ENCODE measurements at places on chromosomes 2 and 18.

DNA sequence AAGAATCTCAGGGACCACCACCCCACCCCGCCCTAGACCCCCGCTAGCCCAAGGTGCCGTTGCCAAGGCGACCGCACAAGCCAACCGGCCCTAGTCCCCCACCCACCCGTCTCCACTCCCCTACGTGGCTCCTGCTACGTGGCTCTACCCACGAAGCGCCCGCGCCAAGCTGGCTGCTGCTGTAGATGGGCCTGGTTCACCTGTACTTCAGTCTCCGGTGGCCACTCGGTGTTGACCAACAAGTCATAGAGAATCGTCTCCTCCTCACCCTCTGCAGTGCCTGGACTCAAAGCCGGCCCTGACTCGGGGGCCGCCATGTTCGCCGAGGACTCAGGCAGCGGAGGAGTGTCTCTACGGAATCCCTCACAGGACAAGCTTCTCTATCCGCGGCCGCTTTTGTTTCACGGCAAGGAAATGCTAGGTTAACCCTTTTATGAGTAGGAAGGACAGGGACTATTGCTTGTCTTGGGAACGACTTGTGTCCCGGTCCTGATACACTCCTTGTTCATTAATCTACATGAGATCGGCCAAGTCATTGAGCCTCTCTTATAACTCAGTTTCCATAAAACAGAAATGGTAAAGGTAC, at the start of gene NBAS:
TSS of gene NBAS (minus strand) at position 347 of the 586 bp plus-strand sequence. CDS start at position 317, 30 bp downstream.
- DNase-seq: peak; percentile 93

DNA sequence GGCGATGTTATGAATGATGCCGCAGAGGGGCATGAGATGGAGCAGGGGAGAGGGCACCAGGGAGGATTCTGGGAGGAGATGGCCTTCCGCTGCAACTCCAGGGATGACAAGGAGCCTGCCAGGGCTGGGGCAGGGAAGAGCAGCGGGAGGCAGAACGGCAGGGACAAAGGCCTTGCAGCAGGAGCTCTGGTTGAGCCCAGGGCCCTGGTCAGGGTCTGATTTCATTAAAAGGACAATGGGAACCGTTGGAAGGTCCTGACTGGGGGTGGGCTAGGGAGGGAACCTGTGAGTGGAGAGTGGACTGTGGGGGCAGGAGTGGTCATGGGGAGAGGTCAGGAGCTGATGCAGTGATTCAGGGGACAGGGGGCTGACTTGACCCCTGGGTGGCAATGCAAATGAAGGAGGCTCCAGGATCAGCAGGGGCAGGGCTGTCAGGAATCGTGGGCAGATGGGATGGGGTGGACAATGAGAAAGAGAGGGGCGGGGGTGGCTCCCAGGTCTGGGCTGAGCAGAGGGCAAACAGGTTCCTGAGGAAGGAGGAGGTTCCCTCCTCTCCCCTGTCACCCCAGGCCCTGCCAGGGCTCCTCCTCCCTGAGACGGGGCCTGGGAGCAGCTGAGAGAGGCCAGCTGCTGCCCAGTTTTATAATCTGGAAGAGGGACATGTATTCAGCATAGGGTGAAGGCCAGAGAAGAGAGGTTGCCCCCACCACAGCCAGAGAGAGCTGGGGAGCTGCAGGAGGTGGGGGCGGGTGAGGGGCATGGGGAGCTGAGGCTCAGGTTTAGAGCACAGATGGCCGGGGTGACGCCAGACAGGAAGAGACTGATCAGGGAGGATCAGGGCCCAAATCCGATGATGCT, 7.3 kb upstream of the DUSP2 start:
- DNase-seq: no peak

- DNase-seq: peak; percentile 50
These were observed 29.9 kb downstream of the ANO7 start for GRCh38 chr2:241218131-241219029.

GRCh38 chr2:217091531-217091930, 231.7 kb upstream of the TNP1 start:
- no peak for DNase-seq

- DNase-seq: no peak
These were observed 15.5 kb upstream of the CPS1 start for GRCh38 chr2:210540900-210541289.

GRCh38 chr2:198312596-198313483, 508.4 kb downstream of the PLCL1 start:
- no peak for DNase-seq

GRCh38 chr18:50074404-50074803, 120.5 kb downstream of the MYO5B start:
- no peak for DNase-seq

DNA sequence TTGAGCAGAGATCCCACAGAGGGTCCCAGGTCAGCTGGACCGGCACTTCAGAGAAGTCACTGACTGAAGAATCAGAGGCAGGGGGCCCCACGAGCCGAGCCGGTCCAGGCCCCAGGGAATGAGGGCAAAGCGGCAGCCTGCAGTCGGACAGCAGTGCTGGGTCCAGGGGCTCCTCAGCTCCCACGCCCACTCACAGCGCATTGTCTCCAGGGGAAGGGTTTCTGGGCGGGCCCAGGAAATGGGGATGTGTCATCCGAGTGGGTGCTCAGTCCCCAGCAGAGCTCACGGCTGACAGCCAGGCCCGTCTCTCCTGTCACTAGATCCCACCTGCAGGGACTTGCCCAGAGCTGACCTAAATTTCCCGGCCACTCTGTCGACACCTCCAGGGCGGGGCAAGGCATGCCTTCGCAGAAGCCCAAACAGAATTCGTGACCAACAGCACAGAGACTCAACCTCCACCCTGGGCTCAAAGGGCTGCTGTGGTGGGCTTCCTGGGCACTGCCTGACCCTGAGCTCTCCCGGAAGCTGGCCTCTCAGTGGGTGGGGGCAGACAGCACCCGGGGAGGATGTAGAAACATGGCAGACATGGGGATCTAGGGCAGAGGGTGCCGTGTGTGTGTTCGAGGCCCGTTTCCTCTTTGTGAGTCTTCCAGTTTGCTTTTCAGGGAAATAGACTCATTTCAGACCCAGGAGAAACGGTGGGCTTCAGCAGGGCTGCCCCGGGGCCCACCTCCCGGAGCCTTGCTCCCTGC, 42.1 kb upstream of the TAF1B start:
- DNase-seq: peak; percentile 40

GRCh38 chr2:195575879-195576401, 81.1 kb upstream of the SLC39A10 start:
- DNase-seq: peak; percentile 84

- DNase-seq: no peak
These were observed 195.5 kb downstream of the TTC32 start for GRCh38 chr2:19706332-19706731.

DNA sequence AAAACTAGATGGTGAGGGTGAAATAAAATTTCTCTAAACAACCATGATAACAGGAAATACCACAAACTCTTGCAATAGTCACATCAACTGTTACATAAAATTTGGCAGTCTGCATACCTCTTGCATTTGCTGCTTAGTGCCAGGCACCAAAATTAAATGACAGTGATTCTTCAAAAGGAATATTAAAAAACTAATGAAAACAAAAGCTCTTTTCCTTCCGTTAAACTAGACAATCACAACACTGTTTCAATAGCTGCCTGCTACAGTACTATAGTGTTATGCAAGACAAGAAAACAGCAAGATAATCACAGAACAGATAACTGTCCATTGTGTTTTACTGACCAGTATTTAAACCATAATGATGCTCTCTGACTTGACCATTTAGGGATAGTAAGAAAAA, 239.0 kb upstream of the SMAD7 start:
- peak; percentile 6 for DNase-seq

DNA sequence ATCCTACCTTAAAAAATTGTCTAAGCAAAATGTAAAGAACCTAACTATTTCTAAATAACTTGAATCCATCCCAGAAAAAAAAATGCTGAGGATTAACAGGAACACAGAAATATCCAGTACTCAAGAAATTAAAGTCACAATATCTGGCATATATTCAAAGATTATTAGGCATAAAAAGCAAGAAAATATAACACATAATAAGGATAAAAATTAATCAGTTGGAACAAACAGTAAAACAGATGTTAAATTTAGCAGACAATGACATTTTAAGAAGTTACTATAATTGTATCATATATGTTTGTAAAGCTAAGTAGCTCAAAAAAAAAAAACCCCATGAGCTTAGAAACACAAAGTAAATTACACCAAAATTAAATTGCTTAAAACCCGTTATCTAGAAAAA, 427.4 kb upstream of the GYPC start:
- no peak for DNase-seq

- DNase-seq: no peak
These were observed 2.6 kb upstream of the TNFAIP6 start for GRCh38 chr2:151354807-151355206.

DNA sequence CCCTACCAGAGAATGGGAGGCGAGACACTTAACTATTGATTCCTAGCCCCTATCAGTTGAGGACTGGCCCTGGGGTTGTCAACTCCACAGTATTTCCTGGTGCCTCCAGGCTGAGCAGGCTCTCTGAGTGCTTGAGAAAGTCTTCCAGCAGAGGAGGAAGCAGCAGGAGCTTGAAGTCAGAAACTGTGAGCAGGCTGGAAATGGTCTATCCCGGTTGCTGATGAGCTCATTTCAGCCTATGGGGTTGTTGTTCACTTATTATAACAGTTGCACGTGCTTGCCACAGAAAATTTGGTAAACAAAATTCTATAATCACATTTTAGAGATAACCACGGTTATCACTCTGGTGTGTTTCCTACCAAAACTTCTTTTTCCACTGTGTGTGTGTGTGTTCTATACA, 254.7 kb upstream of the THUMPD2 start:
- no peak for DNase-seq

DNA sequence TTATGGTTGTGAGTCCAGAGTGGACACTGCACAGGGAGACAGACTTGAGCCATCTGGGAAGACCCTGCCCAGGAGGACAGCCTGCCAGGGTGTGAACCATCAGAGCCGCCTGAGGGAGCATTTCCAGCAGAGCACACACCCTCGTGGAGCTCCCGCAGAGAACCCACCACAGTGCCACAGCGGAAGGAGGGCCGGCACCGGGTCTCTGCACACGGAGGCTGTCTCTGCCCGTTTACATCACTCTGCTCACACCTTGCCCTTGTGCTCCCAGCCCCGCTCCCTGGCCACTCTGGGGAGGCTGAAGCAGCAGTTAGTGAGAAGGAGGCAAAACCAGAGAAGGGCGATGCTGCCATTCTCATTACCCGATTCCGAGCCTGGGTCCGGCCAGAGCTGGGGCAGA, 161.9 kb downstream of the KLHL29 start:
- no peak for DNase-seq

DNA sequence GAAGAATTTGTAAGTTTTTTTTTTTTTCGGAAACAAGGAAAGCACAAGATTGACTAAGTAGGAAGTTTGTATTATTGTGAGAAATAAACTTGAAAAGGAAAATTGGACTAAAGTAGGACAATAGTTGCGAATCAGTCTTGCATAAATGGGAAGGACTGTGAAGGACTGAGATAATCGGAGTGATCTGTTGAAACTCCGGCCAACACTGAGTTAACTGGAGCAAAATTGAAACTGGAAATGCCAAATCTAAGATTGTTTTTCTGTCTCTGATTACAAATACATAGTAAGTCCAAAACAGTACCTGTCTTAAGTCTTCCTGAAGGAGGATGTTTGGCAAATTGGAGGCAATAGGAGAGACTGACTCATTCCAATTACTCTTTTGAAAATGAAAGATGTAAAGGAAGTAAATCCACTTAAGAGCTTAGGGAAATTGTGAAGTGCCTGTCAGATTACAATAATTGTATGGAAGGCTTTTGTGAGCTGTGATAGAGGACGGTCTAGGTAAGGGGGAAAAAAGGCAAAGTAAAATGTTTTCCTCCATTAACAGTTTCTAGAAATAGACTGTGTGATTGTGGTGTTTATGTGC, 204.9 kb upstream of the CYRIA start:
- no peak for DNase-seq

GRCh38 chr18:7686278-7686677, 119.2 kb downstream of the PTPRM start:
- no peak for DNase-seq

DNA sequence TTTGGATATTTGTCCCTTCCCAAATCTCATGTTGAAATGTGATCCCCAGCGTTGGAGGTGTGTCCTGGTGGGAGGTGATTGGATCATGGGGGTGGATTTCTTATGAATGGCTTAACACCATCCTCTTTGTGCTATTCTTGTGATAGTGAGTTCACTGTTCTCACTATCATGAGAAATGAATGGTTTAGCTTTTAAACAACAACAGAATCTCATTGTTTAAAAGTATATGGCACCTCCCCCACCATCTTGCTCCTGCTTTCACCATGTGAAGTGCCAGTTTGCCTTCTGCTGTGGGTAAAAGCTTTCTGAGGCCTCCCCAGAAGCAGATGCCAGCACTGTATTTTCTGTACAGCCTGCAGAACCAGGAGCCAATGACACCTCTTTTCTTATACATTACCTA, 38.1 kb downstream of the KIAA1328 start:
- no peak for DNase-seq

GRCh38 chr2:25324905-25325592, 16.7 kb downstream of the DNMT3A start:
- peak; percentile 67 for DNase-seq

- no peak for DNase-seq
These were observed 206.8 kb upstream of the MEIS1 start for GRCh38 chr2:66228128-66228547.
